H1 (cell line): ENCODE measurements at places on chromosomes 4 and X. TPM values are rescaled to one million over a fixed set of nuclear protein-coding genes. Genes with fewer than 3 reads are reported as not detected.

SASH3 gene
- not detected in 2 replicates for total RNA-seq

SPATA4 gene
- not detected in 2 replicates for total RNA-seq

NR0B1 gene
- total RNA-seq: 0.15 and 0.24 TPM in 2 replicates

CXorf65 gene
- not detected in 2 replicates for total RNA-seq

PQBP1 gene
- total RNA-seq: 95.9 and 101 TPM in 2 replicates

ZNF711 gene
- 15.5 and 16.3 TPM in 2 replicates for total RNA-seq

CD38 gene
- total RNA-seq: 0.11 and 0.24 TPM in 2 replicates

SLC9B1 gene
- total RNA-seq: 0.19 TPM in 1 of 2 replicates, not detected in the other

MANBA gene
- 25.9 and 27.8 TPM in 2 replicates for total RNA-seq

ARHGAP6 gene
- total RNA-seq: 0.63 and 0.82 TPM in 2 replicates

HTN1 gene
- not detected in 2 replicates for total RNA-seq

NPY2R gene
- total RNA-seq: 0.34 and 0.41 TPM in 2 replicates

ASB12 gene
- total RNA-seq: 1.2 and 1.3 TPM in 2 replicates

SSX4 gene
- 0.32 TPM in 1 of 2 replicates, not detected in the other for total RNA-seq

ANOS1 gene
- 57.8 and 59.0 TPM in 2 replicates for total RNA-seq

RTL3 gene
- total RNA-seq: not detected in 2 replicates

TMEM35A gene
- 5.5 and 5.7 TPM in 2 replicates for total RNA-seq

FRG2 gene
- total RNA-seq: not detected in 2 replicates

RHOXF2 gene
- not detected in 2 replicates for total RNA-seq

GATA1 gene
- not detected in 2 replicates for total RNA-seq

FGF13 gene
- total RNA-seq: 34.7 and 36.1 TPM in 2 replicates

TEX13D gene
- total RNA-seq: 0.07 TPM in 1 of 2 replicates, not detected in the other

PLAC8 gene
- 0.80 and 1.1 TPM in 2 replicates for total RNA-seq

CT83 gene
- not detected in 2 replicates for total RNA-seq

TRIML2 gene
- total RNA-seq: 59.2 and 62.8 TPM in 2 replicates

SMARCA5 gene
- 107 and 112 TPM in 2 replicates for total RNA-seq

AADAT gene
- total RNA-seq: 7.7 and 9.2 TPM in 2 replicates

GRPR gene
- total RNA-seq: 18.5 and 18.6 TPM in 2 replicates

ELOVL6 gene
- 86.6 and 89.6 TPM in 2 replicates for total RNA-seq

RASSF6 gene
- 0.28 and 0.44 TPM in 2 replicates for total RNA-seq

RBPJ gene
- 202 and 217 TPM in 2 replicates for total RNA-seq

SRPK3 gene
- not detected in 2 replicates for total RNA-seq

WDFY3 gene
- 50.7 and 62.4 TPM in 2 replicates for total RNA-seq
